ENCODE measurements at places on chromosomes 3 and 15.
A peak's percentile ranks its signal among the peaks of the same experiment; 100 is the strongest.

DNA sequence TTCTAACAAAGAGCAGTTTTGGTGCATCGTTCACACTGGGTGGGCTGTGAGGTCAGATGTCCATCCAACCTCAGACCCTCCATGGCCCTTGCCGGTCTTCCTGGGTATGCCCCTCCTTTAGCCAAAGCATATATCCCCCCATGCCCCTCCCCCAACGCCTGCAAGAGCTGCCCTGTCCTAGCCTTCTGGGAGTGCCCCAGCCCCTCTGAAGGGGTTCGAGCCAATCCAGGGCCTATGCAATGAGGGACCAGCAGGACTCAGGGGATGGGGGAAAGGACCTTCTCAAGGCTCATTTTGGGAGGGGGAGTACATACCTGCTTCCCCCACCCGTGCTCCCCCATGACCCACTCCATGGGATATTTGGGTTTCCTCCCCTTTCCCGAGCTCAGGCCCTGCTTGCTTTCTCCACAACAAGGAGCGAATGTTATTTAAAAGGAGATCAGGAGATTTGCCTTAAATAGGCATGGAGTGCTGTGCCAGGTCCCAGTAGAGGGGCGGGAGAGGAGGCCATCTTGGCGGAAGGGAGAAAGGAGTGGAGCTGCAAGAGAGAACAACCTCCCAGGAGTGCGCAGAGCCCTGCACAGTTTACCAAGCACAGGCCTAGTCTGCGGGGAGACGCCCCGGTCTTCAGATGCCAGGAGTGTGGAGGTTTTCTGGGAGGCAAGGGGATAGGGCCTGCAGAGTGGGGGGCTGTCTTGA is 18.2 kb downstream of the PIF1 start:
- DNase-seq: no peak

DNA sequence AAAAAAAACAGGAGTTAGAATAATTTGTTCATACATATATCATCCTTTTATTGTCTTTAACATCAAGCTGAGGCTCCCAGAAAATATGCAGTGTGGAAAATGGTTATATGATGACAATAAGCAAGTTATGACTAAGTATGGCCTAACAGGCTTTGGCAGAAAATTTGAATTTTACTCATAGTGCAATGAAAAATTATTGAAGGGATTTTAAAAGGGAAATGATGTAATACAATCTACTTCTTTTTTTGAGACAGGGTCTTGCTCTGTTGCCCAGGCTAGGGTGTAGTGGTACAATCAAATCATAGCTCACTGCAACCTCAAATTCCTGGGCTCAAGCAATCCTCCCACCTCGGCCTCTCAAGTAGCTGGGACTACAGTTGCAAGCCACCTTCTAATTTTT is 78.7 kb downstream of the FAIM start:
- DNase-seq: no peak

- DNase-seq: no peak
Measured at GRCh38 chr15:98442901-98443300, 205.4 kb upstream of the IGF1R start.

- DNase-seq: no peak
Measured at GRCh38 chr3:12751571-12751970, 7.5 kb downstream of the TMEM40 start.

DNA sequence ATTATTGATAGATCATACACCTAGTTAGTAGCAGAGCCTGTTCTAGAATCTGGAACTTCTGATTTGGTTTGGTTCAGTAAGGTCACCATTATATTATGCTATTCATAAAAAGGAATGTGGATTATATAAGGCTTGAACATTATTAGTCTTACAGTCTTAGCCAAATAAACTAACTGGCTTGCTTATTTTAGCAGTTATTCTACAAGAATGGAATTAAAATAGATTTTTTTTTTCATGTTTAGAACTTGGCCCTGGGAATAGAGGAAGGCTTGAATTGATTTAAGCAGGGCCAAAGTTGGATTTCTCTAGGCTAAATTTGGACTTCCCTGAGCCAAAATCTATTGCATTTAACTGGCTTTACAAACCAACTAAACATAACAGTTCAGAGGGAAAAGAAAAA is 24.4 kb downstream of the DTWD1 start:
- no peak for DNase-seq

GRCh38 chr3:159795042-159795441 is 193.6 kb upstream of the IL12A start:
- DNase-seq: no peak

DNA sequence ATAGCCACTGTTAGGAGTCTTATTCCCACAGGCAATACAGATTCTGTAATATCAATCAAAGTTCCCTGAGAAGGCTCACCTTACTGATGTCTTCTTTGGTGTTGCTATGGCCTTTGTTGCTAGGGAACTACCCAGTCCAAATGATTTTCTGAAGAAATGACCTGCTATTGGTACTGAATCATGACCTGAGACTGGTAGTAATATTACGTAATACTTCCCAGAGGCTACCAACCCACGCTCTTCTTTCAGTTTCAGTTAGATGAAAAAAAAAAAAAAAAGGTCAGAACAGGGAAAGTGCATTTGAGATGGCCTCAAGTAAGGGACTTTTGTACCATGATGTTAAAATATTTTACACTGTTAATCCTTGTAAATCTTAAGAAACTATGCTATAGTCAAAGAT is 1092.5 kb upstream of the EPHA6 start:
- no peak for DNase-seq

- DNase-seq: no peak
Measured at GRCh38 chr15:80106051-80106450, 46.6 kb downstream of the ZFAND6 start.

DNA sequence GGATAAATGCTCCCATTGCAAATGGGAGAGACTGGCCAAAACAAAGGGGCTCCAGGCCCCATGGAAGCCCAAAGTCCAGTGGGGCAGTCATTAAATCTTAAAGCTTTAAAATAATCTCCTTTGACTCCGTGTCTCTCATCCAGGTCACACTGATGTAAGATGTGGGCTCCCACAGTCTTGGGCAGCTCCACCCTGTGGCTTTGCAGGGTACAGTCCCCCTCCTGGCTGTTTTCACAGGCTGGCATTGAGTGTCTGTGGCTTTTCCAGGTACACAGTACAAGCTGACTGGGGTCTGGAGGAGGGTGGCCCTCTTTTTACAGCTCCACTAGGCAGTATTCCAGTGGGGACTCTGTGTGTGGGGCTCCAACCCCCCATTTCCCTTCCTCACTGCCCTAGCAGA is 45.9 kb downstream of the NIPA2 start:
- no peak for DNase-seq

DNA sequence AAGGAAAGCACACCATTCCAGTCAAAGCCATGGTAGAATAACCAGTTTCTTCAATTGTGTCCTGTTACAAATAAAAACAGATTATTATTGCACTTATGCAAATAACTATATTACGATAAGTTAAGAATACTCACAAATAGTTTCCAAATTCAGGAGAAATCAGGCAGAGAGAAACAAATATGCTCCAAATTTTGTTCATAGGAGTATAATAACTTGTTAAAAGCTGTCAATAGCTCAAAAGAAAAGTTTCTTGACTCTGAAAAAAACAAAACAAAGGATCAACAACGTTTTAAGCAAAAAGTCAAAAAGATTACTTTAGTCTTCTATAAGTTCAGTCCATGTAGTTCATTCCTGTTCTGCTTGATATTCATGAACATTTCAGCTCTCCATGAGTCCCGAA is 59.7 kb upstream of the BDH1 start:
- no peak for DNase-seq

GRCh38 chr3:143565951-143566350 is 282.3 kb downstream of the SLC9A9 start:
- DNase-seq: no peak

GRCh38 chr3:15011174-15011573 is 53.9 kb downstream of the MRPS25 start:
- no peak for DNase-seq

GRCh38 chr15:92676561-92676960 is 21.0 kb upstream of the FAM174B start:
- no peak for DNase-seq

DNA sequence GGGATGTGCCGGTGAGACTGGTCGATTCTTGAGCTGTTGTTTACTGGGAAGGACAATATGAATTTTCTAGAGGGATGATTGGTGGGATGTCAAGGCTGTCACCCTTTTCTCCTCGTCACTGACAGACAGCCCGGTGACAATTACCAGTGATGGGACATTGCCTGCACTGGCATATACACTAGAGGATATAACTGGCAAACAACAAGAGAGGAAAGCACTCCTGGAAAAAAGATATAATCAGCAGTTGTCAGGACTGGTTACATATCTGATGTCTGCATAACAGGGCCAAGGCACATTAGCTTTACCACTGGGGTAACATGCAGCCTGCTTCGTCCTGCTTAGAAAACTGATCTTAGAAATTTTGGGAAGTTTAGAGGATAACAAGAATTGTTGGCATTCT is 131.1 kb downstream of the ROBO2 start:
- DNase-seq: no peak

- DNase-seq: no peak
Measured at GRCh38 chr15:101615986-101616848, 36.0 kb downstream of the TM2D3 start.

DNA sequence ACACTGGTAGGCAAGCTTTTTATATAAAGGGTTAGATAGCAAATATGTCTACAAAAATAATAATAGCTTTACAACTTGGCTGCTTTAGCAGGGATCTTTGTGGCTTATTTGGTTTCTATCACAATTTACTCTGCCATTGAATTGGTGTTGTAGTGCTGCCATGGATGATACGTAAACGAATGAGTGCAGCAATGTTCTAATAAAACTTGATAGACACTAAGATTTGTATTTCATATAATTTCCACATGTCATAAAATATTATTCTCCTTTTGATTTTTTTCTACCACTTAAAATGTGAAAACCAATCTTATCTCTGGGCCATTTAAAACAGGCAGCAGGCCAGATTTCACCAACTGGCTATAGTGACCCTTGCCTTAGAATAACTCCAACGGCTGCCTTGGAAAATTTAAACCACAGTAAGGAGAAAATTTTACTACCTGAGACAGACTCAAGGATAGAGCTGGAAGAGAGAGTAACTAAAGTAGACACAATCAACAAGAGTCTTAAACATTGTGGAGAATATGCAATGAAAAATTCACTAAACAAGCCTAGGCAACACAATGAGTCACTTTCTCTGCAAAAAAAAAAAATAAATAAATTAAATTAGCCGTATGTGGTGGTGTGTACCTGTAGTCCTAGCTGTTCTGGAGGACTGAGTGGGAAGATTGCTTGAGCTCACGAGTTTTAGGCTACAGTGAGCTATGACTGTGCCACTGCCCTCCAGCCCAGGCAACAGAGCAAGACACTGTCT is 8.1 kb downstream of the NPHP3 start:
- no peak for DNase-seq

- DNase-seq: peak; percentile 29
Measured at GRCh38 chr15:95259513-95259912, 1028.2 kb downstream of the MCTP2 start.

DNA sequence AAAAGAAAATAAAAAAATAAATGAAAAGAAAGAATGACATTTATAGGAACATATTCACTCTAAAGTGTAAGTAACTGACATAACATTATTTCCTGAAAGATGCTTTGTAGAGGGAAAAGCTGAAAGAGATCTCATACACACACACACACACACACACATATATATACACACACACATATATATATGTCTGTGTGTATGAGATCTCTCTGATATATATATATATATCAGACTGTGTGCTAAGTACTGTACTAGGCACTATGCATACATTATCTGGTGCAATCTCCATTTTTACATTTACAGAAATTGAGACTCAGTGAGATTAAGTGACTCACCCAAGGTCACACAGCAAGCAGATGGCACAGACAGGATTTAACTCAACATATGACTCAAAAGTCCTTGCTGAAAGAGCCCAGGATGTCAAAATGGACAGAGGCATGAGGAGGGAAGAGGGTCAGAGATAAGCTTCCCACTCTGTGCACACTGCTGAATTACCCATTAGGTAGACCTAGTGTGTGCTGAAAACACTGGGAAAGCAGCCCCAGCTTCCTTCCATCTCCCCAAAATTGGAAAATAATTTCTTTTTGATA is 15.0 kb downstream of the BHLHE40 start:
- no peak for DNase-seq

GRCh38 chr3:120637851-120638559 is 41.9 kb downstream of the NDUFB4 start:
- no peak for DNase-seq

DNA sequence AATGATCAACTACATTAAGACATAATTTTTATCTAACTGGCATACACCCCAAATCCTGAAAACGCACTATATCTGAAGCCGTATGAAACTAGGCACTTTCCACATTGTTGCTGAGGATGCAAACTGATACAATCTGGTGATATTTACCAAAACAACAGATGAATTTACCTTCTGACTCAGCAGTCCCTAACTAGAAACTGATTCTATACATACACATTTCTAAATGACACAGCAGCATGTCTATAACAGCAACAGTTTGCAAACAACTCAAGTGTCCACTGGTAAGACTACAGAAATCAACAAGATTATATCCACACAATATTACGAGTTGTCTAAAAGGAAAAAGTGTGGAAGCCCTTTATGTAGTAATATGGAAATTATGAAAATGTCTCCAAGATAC is 22.9 kb downstream of the SECISBP2L start:
- DNase-seq: no peak

DNA sequence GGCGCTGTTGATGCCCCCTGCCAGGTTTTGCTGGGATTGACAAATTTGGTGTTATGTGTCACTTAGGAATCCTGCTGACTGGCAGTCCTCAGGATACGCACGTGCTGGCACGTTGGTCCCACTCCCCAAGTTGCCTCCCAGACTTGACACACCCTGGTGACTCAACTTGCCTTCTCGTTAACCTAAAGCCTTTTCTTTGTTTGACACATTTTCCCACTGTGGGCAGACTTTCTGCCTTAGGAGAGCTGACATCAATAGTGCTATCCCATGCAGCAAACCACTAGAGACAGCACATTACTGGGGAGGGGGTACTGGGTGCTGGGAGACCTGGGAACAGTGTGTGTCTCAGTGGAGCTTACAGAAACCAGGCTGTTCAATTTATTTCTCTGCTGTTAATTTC is 104.3 kb downstream of the OXNAD1 start:
- no peak for DNase-seq

DNA sequence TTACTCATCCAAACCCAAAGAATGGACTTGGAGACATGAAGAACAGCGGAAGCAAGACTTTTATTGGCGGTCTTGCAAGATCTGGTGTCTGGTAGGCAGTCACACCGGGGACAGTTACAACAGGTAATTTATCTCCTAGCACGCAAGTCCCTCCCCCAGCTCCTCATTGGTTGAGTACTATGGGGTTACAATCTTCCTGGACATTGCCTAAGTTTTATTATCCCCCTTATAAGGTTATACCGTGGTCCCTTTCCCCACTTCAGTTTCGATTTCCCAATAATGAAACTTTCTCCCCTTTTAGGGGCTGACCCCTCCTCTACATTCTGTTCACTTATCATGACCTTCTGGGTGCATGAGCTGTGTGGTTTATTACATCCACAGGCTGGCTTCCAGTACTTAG is 18.7 kb downstream of the ARL8B start:
- DNase-seq: no peak

- DNase-seq: no peak
Measured at GRCh38 chr3:194623449-194624290, 9.5 kb downstream of the TMEM44 start.

GRCh38 chr3:167668651-167669050 is 14.9 kb upstream of the WDR49 start:
- no peak for DNase-seq

- no peak for DNase-seq
Measured at GRCh38 chr3:193548406-193548805, 6.3 kb downstream of the ATP13A4 start.

Measured in amniotic stem cell (primary cell).